ENCODE measurements at places on chromosomes 13 and 19.
A peak's percentile ranks its signal among the peaks of the same experiment; 100 is the strongest.

- peak; percentile 68 for DNase-seq
Measured at GRCh38 chr19:17184371-17184841, 30.8 kb upstream of the USE1 start.

DNA sequence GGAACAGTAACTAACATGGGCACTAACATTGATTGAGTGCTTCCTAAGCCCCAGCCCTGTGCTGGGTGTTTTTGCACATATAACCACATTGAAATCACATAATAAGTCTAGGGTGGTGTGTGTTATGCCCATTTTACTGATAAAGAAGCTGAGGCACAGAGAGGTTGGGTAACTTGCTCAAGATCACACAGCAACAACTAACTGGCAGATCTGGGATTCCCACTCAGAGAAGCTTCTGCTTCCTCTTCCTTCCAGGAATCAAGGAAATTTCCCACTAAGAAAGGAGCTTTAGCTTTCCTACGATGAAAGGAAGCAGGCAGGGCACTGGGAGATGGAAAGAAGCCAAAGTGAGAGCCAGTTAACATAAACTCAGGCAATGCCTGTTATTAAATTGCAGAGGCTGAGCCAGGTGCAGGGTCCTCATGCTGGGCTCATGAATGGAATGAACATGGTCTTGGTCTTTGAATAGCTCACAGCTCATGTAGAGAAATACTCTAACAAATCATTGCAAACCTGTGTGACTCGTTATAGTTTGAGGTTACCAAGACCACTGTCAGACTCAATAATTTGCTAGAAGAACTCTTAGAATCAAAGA lies 10.1 kb downstream of the SSC5D start:
- no peak for DNase-seq

DNA sequence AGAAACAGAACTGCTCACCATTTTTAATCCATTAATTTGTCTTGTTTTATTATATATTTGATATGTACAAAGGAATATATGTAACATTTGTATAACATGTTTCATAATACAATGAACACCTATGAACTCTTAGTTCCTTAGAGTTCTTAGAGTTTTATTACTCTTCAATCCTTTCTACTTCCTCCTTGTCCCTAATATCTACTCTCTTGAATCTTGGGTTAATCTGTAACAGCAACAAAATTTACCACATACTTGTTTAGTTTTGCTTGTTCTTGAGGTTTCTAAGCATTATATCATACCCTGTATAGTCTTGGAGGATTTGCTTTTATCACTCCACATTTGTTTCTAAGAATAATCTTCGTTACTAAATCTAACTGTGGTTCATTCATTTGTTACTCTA lies 151.4 kb downstream of the PDS5B start:
- no peak for DNase-seq

- no peak for DNase-seq
Measured at GRCh38 chr13:114155320-114155719, 22.9 kb upstream of the RASA3 start.

DNA sequence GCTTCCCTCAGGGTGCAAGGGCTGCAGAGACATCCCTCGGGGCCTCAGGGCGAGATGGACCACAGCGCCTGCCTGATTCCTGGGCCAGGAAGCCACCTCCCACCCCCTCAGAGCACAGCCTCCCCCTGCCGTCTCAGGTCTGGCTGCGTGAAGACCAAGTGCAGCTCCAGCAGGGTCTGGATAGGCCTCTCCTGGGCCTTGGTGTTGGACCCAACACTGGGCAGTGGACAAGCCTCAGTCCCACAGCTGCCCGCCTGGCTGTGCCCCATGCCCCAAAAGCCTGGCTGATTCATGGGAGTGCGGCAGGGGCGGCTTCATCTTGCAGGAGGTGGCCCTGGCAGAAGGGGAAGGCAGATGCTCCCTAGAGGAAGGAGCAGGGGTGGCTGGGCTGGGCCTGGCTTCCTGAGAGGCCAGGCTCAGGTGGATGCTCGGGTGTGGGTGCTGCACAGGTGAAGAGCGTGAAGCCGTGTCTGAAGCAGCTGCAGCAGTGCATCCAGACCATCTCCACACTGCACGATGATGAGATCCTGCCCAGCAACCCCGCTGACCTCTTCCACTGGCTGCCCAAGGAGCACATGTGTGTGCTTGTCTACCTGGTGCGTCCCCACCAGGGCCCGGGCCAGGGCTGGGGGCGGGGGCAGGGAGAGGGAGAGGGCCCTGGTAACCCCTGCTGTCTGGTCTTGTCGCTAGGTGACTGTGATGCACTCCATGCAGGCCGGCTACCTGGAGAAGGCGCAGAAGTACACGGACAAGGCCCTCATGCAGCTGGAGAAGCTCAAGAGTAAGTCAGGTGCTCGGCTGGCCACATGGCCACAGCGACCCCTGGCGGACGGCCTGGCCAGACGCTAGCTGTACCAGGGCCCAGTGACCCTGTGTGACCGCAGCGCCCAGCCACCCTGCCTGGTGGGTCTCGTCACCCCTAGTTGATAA lies 21.7 kb downstream of the MAU2 start:
- DNase-seq = no peak

DNA sequence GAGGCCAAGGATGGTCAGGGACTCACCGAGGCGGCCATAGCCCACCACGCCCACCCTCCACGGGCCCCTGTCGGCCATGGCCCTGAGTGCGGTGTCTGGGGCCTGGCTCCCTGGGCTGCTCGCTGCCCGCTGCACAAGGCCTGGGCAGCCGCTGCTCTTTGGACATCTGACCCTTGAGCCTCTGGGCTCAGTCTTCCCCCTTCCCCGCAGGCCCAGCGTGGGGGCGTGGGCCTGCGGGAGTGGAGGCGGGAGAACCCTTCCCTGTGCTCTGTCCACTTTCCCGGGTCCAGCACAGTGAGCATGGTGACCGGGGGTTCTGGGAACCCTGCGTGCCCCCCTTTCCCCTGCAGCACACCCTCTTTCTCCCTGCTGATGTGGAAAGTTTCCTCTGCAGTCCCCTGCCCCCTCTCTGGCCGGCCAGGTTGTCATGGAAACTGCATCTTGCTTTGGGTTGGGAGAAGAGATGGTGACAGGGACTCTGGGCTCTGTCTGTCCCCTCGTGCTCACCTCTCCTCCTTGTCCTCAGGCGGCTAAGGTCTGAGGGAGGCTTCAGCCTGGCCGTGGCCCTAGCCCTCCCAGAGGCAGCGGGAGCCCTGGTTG lies at the start of gene ASPDH:
ASPDH (minus strand) TSS at position 168 of the 600 bp plus-strand sequence; CDS start at position 78, 90 bp downstream.
- DNase-seq = no peak

DNA sequence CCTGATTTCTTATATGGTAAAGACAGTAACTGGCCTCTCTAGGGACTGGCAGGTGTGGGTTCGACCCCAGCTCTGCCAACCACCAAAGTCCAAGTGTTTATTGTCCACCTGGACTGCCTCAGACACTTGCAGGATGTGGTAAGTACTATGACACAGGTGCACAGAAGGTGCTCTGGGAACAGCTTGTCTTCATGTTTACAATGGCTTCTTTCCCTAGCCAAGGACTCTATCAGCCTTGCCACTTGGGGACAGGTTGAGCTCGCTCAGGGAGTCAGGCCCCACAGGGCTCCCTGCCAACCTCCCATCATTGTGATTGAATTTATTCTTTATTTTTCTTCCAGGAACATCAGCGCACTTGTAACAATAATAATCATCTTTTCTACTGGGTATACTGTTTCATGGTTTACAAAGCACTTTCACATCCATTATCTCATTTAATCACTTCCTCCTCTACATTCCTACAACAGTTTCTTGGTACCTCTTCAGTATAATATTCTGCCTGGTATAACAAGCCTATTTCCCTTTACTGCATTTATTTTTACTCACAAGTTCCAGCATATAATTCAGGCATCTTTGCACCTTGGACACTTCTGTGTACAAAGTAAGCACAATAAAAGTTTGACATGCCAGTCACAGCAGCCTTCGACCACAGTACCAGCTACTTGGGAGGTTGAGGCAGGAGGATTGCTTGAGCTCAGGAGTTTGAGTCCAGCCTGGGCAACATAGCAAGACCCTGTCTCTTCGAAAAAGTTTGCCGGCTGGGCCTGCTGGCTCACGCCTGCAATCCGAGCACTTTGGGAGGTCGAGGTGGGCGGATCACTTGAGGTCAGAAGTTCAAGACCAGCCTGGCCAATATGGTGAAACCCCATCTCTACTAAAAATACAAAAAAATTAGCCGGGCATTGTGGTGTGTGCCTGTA lies 24.2 kb upstream of the GATAD2A start:
- no peak for DNase-seq

DNA sequence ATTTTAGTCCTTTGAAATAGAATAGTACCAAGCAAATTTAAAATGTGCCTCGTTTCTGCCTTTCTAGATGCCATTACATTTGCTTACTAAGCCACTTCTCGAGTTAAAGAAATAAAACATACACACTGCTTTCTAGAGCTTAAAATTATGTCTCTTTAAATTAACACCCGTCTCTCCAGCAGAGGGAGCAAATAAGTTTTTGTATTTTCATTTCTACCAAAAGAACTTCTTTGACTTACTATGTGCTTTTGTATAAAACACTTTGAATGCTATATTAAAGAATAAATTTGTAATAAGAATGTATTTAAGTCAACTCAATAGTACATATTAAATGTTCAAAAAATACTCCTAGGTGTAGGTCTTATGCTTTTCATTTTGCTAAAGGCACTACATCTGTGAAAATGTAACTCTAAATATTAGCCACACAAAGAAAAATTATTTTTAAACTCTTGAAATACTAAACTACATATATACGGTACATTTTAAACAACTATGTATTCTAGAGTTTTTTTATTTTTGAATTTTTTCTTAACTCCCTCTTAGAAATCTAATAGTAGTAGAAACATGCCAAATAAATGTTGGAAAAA lies 269.3 kb upstream of the MIR17HG start:
- no peak for DNase-seq

DNA sequence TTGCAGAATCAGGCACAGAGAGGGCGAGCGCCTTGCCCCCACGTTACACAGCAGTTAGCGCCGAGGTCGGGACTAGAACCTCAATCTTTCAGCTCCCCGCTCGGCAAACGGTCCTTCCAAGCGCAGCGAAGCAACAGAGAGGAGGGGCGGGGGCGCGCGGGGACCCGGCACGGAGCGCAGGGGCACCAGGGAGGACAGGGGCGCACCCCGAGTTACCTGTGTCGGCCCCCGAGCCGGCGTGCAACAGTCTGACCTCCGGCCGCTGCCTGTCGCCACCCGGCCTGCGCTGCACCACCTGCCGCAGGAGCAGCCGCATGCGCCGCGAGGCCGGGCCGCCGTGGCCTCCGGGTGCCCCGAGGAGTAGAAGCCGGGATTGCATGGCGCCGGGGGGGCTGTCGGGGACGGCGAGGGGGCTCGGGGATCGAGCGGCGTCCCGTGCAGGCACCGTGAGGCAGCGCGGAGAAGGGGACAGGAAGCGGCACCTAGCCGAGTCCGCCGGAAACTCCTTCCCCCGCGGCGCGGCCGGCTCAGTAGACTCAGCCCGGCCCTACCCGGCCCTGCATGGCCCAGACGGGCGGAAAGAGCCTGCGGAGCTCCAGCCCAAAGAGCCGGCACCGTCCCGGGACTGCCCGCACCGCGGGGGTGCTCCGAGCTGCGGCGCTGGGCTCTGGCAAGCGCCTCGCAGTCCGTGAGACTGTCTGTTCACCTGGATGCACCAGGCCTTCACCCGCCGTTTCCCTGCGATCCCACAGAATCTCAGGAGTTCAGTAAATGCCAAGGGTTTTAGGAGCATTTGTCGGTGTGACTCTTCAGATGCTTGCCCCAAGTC lies at the start of gene VWA8:
VWA8 (minus strand) TSS at position 473 of the 829 bp plus-strand sequence; CDS start at position 379, 94 bp downstream.
- DNase-seq = peak; percentile 94

DNA sequence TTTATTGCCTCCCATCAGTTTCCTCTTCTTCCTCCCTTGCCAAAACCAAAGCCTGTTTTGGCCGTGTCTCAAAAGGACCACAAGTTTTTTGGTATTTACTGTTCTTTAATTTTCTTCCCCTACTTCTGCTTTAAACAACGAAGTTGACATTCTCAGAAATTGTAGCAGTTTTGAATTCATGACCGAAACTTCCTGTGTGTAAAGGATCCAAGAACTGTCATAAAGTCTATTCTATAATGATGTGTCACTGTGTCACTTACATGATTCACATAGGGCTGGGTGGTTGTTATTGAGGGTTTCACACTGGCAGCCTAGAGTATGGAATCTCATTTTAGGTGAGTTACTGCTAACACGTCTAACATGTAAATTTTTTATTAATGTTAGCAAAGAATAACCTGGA lies 741.0 kb upstream of the KLHL1 start:
- DNase-seq = no peak

- peak; percentile 59 for DNase-seq
Measured at GRCh38 chr19:58218899-58219298, 9.8 kb upstream of the ZNF544 start.

GRCh38 chr13:36883824-36884223 lies 36.2 kb downstream of the SMAD9 start:
- DNase-seq = no peak

GRCh38 chr13:48216204-48216711 lies 16.7 kb upstream of the ITM2B start:
- no peak for DNase-seq

- DNase-seq = peak; percentile 92
Measured at GRCh38 chr19:13116282-13117175, at the start of gene TRMT1. Gene TRMT1 (minus strand): TSS chr19:13116740. CDS start chr19:13116399, 341 bp downstream.

DNA sequence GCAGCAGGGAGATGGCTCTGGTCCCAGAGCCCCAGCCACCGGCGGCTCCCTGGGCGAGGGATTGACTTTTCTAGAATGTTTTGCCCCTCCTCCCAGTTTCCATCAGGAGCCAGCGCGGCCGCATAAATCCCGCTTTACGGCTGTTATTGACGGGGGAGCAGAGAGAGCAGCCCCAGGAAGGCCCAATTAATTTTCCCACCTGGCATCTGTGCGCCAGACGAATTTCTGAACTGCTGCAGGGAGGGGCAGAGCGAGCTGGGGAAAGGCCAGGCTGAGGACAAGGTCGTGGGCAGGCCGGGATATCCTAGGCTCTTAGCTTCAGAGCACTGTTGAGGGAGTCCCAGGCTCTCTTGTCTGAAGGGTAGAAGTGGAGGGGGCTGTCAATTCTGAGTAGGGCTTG lies 24.7 kb downstream of the ZNRF4 start:
- no peak for DNase-seq

- DNase-seq = no peak
Measured at GRCh38 chr13:104694397-104694796, 1628.2 kb upstream of the SLC10A2 start.

GRCh38 chr13:93687261-93687660 lies 460.7 kb downstream of the GPC6 start:
- no peak for DNase-seq

- DNase-seq = no peak
Measured at GRCh38 chr19:18657590-18658365, 20.9 kb downstream of the KLHL26 start.

DNA sequence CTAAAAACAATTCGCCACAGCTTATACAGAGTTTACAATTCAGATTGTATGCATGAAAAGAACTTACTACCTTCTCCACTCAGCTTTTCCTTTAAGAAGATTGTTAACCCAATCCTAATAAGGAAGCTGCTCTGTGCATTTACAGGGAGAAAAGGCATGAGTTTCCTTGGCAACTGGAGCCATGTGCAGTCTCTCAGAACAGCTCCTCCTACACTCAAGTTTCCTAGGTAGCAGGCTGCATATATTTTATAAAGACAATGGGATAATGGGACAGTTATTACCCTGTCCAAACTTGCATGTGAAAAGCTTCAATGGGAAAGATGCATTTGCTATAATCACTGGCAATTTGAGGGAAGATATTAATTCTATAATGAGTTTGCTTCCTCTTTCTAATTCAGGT lies 125.5 kb upstream of the TRPC4 start:
- no peak for DNase-seq
